ENCODE measurements at places on chromosomes 7 and 10.

DNA sequence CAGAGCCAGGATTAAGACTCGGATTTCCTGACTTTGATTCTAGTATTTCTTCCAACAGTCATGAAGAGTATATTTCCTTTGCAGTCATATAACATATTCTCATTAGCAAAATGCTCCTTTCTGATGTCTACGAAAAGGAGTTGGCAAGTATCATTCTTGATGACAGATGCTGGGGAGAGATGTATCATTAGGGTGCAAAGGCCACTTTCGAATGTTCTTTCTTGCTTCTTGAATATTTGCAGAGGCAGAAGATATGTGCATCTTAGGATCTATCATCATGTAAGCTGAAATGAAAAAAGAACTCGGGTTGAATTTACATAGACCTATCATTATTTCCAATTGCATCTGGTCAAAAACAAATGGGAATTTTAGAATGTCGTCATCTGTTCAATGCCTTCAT, 294.4 kb downstream of the BAMBI start:
- no peak for DNase-seq

- DNase-seq, result no peak
Observed at GRCh38 chr10:79493806-79494205, 18.5 kb upstream of the EIF5AL1 start.

- no peak for DNase-seq
Observed at GRCh38 chr10:14179251-14179650, 151.5 kb downstream of the FRMD4A start.

GRCh38 chr10:70267161-70267933, 16.5 kb downstream of the NPFFR1 start:
- DNase-seq, result no peak

DNA sequence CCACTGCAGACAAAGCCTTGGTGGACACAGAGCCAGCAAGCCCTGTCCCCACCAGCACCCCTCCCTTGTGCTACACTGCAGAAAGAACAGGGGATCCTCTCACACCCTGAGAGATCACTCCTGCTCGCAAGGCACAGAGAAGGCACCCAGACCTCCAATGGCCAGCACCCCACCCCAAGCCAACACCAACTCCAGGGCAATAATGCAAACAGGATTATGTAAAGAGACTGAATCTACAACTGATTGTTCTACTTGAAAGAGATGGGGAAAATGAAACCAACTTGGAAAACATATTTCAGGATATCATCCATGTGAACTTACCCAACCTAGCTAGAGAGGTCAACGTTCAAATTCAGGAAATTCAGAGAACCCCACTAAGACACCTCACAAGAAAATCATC, 26.5 kb upstream of the STARD3NL start:
- DNase-seq, result no peak

- no peak for DNase-seq
Observed at GRCh38 chr7:149875396-149875795, 1.6 kb downstream of the ATP6V0E2 start.

GRCh38 chr10:1465418-1465911, 271.9 kb downstream of the ADARB2 start:
- DNase-seq, result no peak

GRCh38 chr10:29370097-29371092, 81.5 kb downstream of the LYZL1 start:
- DNase-seq, result no peak

GRCh38 chr7:33807779-33808482, 97.4 kb upstream of the BMPER start:
- DNase-seq, result no peak

DNA sequence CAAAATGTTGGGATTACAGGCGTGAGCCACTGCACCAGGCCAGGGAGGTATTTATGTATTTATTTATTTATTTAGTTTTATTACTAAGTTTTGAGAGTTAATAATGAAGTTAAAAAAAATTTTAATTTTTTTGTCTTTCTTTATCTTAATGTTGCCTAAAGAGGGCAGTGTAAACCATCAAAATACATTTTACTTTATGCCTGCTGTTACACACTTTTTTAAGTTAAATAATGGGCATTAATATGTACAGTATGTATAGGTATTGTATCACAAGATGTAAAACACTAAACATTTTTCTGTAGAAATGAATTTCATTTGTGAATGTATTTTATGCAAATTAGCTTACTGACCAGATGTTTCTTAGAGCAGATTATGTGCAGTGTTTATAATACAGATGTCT, 129.4 kb downstream of the AASS start:
- DNase-seq, result no peak

- DNase-seq, result no peak
Observed at GRCh38 chr10:9848981-9849380, 1168.7 kb upstream of the CELF2 start.

DNA sequence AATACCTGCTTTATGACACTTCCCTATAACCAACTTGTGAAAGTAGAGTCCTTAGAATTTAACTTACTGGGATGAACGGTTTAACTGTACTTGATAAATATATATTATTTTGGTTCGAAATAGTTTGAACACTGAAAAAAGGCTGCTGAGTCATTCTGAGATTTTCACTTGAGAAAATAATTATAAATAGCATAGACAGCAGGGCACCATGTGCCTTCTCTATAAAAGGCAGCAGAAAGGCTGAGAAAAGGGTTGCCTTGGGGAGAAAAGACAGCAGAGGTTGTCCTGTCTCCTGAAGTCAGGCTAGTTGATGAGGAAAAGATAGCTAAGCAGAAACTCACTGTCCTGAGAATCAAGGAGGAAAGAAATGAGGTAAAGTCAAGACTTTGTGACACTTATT, 92.4 kb downstream of the CTTNBP2 start:
- peak; percentile 28 for DNase-seq

GRCh38 chr10:81570878-81571794, 303.9 kb upstream of the NRG3 start:
- no peak for DNase-seq

DNA sequence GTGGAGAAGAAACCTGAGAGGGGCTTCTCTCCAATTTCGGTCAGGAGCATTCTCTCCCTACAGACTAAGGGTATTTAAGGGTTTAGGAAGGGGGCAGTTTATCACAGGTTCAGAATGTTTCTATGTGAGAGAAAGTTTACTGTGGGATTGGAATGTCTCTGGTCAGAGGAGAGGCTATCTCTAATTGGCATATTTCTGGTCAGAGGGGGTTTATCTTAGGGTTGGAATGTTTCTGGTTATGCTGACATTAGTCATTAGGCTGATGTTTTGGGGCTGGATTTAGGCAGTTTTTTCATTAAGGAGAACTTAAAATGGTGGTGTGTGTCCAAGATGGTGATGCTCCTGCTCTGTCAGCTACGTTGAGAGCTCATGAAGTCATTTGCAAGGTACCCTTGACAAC, 758.0 kb downstream of the TYW1 start:
- DNase-seq, result no peak

DNA sequence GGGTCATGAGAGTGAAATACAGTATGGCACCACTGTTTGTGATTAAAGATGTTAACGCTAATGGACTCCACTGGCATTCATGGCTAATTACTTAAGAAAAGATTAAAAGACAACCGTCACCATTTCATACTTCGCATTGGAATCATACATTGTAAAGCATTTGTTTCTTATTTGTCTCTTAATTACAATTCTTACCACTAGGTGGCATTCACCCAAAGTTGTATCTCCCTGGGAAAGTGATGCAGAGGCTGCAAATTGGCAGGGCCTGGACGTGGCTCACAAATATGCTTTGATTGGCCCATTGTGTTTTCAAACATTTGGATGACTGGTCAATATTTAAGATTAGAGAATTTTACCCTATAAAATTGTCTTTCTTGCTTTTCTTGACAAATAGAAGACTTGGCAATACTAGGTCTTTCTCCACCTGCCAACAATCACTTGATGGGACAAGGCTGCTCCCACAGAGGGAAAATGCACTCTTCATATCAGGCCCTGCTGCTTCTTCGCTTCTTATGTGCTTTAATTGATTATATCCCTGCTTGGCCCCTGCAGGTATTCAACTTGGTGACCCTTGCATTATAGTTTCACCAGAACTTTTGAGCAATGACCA, 72.1 kb upstream of the STARD3NL start:
- peak; percentile 43 for DNase-seq

DNA sequence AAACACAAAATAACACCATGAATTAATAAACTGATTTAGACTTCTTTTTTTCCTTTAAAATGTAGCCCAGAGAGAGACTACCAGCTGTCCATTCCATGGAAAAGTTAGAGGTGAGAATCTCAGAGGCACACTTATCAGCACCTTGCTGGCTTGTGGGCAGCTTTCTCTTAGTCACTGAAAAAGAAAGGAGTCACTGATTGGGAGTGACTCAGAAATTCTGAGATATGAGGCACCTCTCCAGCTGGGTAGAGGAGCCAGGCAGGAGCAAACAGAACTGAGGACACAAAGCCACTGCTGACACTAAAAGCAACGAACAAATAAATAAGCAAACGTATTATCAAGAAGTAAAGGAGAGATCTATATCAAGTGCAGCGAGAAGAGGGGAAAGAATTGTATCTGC, 310.6 kb downstream of the PARD3 start:
- no peak for DNase-seq

DNA sequence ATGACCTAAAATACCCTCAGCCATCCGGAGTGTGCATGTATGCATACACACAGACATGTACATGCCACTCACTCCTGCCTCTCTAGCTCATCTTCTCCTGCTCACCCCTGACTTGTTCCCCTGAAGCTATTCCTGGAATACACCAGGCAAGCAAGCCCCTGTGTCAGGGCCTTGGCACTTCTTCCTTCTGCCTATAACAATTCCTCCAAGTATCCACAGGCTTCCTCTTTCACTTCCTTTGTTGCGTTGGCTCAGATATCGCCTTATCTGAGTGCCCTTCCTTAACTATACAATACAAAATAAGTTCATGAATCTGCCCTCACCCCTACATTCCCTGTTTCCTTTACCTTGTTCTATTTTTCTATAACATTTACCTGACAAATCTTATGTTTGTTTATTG, 88.8 kb downstream of the NOD1 start:
- DNase-seq, result no peak

DNA sequence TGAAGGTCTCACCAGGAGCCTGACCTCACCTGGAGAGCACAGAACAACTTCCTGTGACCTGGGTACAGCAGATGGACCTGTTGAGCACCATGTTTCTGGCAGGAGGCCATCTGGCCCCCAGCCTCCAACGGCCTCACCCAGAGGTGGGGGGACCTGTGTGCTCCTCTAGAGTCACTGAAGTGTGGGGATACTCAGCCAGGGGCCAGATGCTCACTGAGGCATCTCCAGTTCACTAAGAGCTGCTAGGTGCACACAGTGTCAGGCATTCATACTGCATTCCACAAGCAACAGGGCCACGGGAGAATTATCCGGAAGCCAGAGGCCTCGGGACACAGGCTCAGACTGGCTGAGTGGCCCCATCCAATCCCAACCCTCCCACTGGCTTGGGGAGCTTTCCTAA, 161.4 kb downstream of the TCERG1L start:
- no peak for DNase-seq

GRCh38 chr7:74587435-74588126, 69.9 kb upstream of the GTF2I start:
- peak; percentile 46 for DNase-seq

DNA sequence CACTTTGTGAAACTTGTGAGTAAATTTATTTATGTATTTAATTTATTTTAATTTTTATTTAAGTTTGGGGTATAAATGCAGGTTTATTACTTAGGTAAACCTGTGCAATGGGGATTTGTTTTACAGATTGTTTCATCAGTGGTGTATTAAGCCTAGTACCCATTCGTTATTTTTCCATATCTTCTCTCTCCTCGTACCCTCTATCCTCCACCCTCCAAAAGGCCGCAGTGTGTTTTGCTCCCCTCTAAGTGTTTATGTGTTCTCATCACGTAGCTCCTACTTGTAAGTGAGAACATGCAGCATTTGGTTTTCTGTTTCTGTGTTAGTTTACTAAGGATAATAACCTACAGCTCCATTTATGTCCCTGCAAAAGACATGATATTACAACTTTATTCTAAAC, 145.4 kb upstream of the SMIM30 start:
- no peak for DNase-seq

DNA sequence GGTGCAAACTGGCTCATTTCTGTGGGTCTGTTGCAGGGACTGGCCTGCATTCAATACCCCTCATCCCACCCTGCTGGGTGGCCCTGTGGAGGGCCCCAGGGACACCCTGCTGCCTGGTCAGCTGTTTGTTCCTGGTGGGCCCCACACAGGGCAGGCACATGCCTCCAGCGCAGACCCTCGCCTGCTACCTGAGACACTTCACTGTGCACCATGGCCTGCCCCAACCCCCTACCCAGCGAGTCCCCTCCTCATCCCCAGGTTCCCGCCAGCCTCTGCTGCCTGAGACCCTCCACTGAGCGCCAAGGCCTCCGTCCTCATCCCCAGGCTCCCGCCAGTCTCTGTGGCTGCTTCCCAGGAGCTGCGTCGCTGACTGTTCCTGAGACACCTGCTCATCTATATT, 16.8 kb downstream of the GPR146 start:
- DNase-seq, result no peak

- no peak for DNase-seq
Observed at GRCh38 chr10:33800986-33801385, 466.5 kb upstream of the NRP1 start.

- DNase-seq, result no peak
Observed at GRCh38 chr7:50721661-50722259, 60.9 kb downstream of the GRB10 start.

GRCh38 chr10:97754726-97755125, 17.1 kb downstream of the SFRP5 start:
- no peak for DNase-seq

- DNase-seq, result peak; percentile 72
Observed at GRCh38 chr10:124649214-124649613, 95.0 kb downstream of the FAM53B start.
